Stimulated activated CD4-positive, alpha-beta T cell treated with anti-CD3 and anti-CD28 coated beads, Interleukin-4, amount 100 ng/mL, for 4 hours (primary cell): ENCODE measurements at places on chromosomes 4 and X.

DNA sequence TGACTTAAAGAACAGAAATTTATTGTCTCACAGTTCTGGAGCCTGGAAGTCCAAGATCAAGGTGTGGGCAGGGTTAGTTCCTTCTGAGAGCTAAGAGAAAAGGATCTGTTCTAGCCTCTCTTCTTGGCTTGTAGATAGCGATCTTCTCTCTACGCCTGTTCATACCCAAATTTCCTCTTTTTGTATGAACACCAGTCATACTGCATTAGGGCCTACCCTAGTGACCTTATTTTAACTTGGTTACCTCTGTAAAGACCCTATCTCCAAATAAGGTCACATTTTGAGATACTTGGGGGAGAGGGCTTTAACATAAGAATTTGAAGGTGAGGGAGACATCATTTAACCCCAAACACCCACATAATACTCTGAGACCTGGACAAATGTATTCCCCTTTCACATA lies 55.6 kb upstream of the SPP1 start:
- DNase-seq = no peak

DNA sequence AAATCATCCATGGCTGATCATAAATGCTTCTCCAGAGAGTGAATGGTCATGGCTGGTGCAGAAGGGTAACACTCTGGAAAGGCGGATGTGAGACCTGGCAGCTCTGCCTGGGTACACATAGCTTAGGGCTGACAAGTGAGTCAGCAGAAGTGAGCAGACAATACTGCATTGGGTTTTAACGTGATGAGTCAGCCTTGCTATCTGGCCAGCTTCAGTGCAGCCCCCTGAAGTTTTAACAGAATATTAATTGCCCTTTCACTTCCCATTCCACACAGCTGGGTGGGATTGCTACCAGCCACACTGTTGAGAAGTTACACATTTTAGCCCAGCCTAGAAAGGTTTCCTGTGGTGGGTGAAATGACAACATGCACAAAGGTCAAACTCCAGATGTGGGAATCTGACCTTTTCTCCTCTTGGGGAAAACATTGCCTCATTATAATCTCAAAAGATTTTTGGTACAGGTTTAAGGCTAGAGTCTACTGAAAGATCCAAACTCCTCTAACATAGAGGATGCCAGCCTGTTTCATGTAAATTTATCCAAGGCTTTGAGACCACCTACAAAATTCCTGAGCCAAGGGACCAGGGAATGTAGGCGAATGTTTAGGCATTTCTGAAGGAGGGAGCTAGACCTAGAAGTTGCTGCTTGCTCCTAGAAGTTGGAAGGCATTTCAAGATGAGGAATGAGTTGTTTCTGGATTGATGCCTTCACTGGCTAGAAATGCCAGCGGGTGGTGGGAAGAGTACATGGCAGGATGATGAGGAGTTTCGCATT lies 230.3 kb upstream of the PGRMC2 start:
- DNase-seq = no peak

- no peak for DNase-seq
Measured at GRCh38 chr4:41881981-41882624, 53.1 kb upstream of the TMEM33 start.

GRCh38 chr4:106893395-106893881 lies 142.7 kb downstream of the DKK2 start:
- no peak for DNase-seq

DNA sequence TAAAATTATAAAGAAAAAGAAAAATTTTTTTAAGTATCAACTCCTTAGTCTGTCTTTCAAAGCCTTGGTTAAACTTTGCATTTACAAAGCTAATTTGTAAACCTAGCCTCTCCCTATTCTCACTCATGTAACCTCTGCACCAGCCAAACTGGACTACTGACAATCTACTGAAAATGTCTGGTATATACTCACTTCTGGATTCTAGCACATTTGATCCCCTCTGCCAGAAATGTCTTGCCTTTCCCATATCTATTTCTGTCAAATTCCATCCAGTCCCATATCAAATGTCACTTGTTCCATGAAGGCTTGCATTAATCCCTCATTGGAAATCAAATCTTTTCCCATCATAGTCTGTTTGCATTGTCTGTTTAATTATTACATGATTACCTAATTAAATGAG lies 105.8 kb upstream of the KLHL13 start:
- DNase-seq = no peak

GRCh38 chrX:6768881-6769280 lies 234.0 kb upstream of the VCX3A start:
- no peak for DNase-seq

GRCh38 chr4:80261989-80262600 lies 4.4 kb upstream of the FGF5 start:
- DNase-seq = no peak

- no peak for DNase-seq
Measured at GRCh38 chrX:122941806-122942205, 242.3 kb upstream of the GRIA3 start.

DNA sequence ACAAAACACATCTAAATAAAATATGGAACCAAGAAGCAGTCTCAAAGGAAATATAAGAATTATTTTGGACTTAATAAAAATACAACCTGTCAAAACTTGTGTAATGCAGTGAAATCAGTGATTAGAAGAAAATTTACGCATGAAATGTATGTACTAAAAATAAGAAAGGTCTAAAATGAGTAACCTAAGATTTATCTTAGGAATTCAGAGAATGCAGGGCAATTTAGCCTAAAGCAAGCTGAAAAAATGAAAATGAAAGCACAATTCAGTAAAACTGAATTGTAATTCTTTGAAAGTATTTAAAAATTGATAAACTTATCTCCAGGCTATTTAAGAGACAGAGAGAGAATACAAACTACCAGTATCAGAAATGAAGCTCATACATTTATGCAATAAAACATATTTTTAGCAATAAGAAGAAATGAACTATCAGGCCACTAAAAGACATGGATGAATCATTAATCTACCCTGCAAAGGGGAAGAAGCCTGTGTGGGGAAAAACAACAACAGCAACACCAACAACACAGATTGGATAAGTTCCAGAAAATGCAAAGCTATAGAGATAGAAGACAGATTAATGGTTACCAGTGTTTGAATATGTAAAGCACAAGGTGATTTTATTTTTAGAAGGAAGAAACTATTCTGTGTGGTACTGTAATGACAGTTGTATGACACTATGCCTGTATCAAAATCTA lies 442.0 kb upstream of the ADGRL3 start:
- no peak for DNase-seq

DNA sequence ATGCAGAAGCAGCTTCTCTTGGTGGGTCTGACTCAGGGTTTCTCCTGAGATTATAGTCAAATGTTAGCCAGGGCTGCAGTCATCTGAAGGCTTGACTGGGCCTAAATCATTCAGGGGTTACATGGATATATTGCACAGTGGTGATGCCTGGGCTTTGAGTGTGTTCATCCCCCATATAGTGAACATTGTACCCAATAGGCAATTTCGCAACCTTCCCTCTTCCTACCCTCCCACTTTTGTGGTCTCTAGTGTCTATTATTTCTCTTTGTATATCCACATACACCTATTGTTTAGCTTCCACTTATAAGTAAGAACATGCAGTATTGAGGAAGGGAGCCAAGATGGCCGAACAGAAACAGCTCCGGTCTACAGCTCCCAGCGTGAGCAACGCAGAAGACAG lies 90.3 kb upstream of the CAMK2D start:
- no peak for DNase-seq

GRCh38 chr4:6470502-6471306 lies 1.7 kb downstream of the PPP2R2C start:
- no peak for DNase-seq

GRCh38 chrX:53244610-53245009 lies 19.6 kb upstream of the KDM5C start:
- no peak for DNase-seq

DNA sequence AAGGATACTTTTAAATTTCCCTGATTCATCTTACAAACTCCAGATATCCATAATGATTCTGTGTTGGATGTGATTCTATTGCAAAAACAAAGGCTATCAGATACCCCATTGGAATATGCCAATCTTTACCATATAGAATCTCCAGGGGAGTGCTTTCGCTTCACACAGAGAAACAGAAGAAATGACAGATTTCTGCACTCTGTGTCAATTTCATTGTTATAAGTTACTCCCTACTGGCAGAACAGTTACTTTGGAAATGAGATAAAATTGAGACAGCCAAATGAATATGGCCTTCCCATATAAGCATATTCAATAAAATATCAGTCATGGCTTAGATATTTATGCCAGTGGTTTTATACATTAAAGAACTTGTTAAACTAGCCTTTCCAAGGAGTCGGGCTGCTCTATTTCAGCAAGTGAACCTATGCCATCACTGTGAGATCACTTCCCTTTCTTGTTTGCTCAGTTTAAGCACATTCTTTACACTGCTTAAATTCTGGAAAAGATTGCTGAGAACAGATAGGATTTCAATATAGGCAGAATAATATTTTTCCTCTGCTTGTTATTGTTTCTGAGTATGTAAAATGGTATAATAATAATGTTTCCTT lies 127.5 kb upstream of the ANXA10 start:
- DNase-seq = no peak

GRCh38 chr4:96558466-96558865 lies 718.6 kb downstream of the PDHA2 start:
- DNase-seq = no peak

DNA sequence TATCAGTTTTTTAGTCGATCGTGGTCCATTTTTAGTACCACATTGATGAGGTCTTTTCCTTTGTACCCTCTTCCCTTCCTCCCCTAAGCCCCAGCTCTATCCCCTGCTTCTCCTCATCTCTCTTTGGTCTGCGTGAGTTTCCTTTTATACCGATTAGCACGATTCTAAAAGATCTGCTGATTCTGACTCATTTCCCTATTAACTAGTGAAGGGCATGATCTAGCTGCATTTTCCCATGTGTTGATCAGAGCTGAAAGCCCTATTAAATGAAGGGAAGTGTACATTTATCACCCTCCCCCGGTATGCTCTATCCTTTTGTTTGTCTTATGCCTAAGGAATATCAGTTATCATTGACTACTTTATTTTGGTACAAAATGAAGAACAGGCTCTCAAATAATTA lies 181.7 kb upstream of the NPY2R start:
- no peak for DNase-seq

DNA sequence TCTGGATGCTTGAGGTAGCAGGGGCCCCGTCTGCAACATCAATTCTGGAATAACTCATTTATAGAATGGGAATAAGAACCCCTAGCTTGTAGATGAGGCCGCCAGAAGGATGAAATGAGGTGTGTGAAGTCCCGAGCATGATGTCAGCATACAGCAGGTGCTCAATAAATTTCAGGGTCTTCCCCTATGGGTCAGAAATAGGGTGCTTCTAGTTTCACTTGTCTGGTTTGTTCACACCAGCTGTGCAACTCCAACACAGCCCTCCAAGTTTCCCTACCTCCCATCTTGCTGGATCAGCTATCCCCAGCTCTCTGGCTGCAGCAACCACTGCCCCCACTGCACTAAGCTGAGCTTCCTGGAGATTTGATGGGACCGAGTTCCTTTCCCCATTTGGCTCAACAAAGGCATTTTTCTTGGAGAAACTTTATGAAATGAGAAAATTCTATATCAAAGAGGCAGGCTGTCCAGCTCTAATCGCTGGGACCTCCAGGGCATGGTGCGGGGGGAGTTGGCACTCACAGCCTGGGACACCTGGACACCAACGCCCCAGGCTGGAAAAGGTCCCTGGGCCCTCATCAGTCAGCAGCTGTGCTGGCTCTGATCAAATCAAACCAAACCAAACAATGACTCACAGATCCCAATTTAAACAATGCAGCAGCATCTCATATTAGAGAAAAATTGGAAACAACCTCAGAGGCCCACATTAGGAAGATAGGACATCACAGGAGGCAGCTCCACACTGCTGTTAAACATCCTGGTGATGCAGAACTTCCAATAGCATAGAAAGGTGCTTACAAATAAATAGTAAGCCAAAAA lies 13.3 kb downstream of the SLC2A9 start:
- DNase-seq = no peak

DNA sequence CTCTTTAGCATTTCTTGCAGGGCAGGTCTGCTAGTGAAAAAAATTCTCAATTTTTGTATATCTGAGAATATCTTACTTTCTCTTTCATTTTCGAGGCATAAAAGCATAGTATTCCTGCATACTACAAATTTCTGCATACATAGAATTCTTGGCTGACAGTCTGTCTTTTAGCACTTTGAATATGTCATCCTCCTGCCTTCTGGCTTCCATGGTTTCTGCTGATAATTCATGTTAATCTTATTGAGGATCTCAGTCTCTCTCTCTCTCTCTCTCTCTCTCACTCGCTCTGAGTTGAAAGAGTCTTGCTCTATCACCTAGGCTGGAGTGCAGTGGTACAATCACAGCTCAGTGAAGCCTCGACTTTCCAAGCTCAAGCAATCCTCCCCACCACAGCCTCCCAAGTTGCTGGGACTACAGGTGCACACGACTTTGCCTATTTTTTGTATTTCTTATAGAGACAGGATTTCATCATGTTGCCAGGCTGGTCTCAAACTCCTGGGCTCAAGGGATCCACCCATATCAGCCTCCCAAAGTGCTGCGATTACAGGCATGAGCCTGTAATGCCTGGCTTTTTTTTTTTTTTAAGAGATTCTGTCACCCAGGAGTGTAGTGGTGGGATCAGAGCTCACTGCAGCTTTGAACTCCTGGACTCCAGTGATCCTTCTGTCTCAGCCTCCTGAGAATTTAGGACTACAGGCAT lies 161.3 kb downstream of the FNIP2 start:
- no peak for DNase-seq

- DNase-seq = no peak
Measured at GRCh38 chrX:39377773-39378172, 576.5 kb downstream of the MID1IP1 start.

- DNase-seq = peak; percentile 93
Measured at GRCh38 chr4:41990365-41991111, at the start of gene SLC30A9. Gene SLC30A9 (plus strand): TSS chr4:41990530. CDS start chr4:41990652, 122 bp downstream.

DNA sequence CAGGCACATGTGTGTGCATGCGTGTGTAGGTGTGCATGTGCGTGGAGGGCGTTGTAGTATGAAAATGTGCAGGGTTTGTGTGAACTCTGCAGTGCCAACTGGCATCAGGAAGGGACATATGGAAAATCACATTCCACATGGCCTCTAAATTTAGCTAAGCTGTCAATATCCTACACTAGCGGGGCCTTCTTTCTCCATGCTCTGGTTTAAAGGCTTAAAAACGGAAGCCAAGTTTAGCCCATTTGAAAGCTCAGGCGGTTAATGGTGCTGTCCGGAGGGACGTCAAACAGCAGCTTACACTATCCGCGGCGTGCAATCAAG lies 144.1 kb upstream of the NOCT start:
- DNase-seq = no peak

DNA sequence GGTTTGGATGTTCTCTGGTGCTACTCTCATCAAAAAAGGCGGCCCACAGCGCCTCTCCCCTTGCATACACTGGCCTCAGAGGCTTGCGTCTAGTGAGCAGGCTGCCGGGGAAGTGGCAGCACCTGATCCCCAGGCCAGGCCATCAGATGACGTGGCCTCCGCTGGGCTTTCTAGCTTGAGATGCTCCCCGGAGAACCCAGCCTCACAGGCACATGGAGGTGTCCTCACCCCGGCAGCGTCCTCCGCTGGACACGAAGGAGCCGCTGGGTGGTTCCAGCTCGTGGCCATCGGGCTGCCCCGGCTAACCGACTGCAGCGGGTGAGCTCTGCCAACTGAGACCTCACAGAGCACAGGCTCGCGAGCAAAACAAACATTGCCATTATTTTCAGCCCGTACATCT lies 12.8 kb downstream of the IRAK1 start:
- DNase-seq = no peak

GRCh38 chrX:44062840-44063239 lies 89.7 kb upstream of the NDP start:
- no peak for DNase-seq
